ENCODE measurements at places on chromosomes 12 and 14. TPM values are rescaled to one million over a fixed set of nuclear protein-coding genes. Genes with fewer than 3 reads are reported as not detected.
A peak's percentile ranks its signal among the peaks of the same experiment; 100 is the strongest.

PLCZ1 gene
- total RNA-seq, result not detected

STAB2 gene
- 0.25 TPM for total RNA-seq

- no peaks in the 10 kb centered on the region for H3K27me3 ChIP-seq
- no peaks in the 10 kb centered on the region for H3K4me1 ChIP-seq
- no peak for DNase-seq
These were observed 8.2 kb downstream of the GNPNAT1 start for GRCh38 chr14:52783206-52783605.

DNA sequence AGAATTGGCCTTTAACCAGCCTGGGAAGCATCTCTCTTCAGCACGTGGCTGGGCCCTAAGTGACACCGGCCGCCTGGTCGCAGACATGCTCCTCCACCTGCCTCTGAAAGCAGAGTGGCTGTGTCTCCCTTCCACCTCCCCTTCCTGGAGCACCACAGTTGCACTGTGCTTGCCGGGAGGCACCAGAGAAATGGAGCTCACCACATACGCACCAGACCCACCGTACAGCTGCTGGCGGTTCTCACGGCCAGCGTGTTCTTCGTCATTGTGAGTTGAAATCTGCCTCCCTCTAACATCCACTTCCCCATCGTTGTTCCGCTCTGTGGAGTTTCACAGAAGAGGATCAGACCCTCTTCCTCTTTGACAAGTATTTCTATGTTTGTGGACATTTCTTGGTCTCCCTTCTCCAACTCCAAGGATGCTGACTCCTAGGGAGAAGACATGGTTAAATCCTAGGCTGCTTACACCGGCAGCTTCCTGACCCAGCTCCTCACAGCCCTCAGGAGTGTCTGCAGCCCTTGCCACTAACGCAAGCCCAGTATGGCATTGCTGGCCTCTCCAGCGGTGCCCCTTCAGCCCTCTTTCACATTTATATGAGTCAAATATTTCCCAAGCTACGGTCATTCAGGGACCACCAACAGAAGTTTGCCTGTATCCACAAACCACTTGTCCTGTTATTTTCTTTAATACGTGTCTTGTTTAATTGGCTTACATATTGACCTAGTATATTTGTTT is 11.5 kb upstream of the KRT5 start:
- DNase-seq, result no peak
- H3K27me3 ChIP-seq, result no peaks in the 10 kb centered on the region
- no peaks in the 10 kb centered on the region for H3K36me3 ChIP-seq
- peak overlapping the region; percentile 9 for H3K27ac ChIP-seq
- no peaks in the 10 kb centered on the region for H3K4me1 ChIP-seq

GRCh38 chr14:81219759-81220579 is 790 bp downstream of the GTF2A1 start:
- DNase-seq, result no peak
- no peaks in the 10 kb centered on the region for H3K36me3 ChIP-seq
- H3K27me3 ChIP-seq, result no peaks in the 10 kb centered on the region
- H3K4me1 ChIP-seq, result peaks cover 23% of the 10 kb centered on the region
- peak overlapping the region; percentile 98 for H3K27ac ChIP-seq

DNA sequence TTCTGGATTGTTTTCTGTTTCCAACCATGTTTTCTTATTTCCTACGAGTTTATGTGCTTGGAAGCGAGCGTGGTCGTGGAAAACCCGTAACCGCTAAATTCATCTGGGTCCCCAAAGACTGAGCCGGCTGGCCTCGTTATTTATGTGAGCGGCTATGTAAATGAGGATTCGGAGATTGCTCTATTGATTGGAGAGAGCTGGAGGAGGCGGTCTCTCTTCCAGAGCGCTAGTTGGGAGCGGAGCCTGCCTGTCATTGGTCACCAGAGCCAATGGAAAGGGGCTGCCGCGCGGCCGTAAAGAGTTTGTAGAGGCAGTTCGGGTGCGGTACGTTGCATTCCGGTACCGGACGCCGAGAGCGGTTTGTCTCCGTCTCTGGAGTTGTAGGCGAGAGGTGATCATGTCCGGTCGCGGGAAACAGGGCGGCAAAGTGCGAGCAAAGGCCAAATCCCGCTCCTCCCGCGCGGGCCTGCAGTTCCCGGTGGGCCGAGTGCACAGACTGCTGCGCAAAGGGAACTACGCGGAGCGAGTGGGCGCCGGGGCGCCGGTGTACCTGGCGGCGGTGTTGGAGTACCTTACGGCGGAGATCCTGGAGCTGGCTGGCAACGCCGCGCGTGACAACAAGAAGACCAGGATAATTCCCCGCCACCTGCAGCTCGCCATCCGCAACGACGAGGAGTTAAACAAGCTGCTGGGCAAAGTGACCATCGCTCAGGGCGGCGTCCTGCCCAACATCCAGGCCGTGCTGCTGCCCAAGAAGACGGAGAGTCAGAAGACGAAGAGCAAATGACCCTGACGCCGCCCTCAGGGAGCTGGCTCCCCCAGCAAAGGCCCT is 29.0 kb downstream of the WBP11 start:
- peak overlapping the region; percentile 97 for H3K27ac ChIP-seq
- H3K4me1 ChIP-seq, result peaks cover 34% of the 10 kb centered on the region
- DNase-seq, result peak; percentile 98
- H3K4me3 ChIP-seq, result peak overlapping the region; percentile 67
- H3K36me3 ChIP-seq, result no peaks in the 10 kb centered on the region

DNA sequence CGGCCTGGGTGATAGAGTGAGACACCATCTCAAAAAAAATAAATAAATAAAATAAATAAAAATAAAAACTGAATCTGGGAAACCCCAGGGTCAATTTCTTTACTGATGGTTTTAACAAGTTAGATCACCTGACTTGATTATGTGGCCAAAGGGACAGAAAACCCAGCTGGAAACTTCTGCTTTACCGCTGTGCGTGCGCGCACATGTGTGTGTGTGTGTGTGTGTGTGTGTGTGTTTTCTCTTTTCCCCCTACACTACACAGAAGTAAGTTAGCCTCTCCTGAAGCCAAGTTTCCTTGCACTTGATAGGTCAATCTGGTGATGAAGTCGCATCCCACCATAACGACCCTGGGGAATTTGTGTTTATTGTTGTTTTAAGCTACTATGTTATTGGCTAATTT is 105.3 kb upstream of the AMN1 start:
- H3K4me1 ChIP-seq, result no peaks in the 10 kb centered on the region
- no peaks in the 10 kb centered on the region for H3K27me3 ChIP-seq
- no peak for DNase-seq
- no peak overlapping the region for H3K27ac ChIP-seq
- no peaks in the 10 kb centered on the region for H3K36me3 ChIP-seq
- H3K4me3 ChIP-seq, result no peak overlapping the region

- no peak overlapping the region for H3K27ac ChIP-seq
- no peak for DNase-seq
- H3K4me3 ChIP-seq, result no peak overlapping the region
- no peaks in the 10 kb centered on the region for H3K36me3 ChIP-seq
These were observed 96.4 kb downstream of the SYNE3 start for GRCh38 chr14:95420060-95420459.

Data from Caco-2 (cell line).